ENCODE measurements at places on chromosomes 5 and 9. TPM values are rescaled to one million over a fixed set of nuclear protein-coding genes. Genes with fewer than 3 reads are reported as not detected.

DNA sequence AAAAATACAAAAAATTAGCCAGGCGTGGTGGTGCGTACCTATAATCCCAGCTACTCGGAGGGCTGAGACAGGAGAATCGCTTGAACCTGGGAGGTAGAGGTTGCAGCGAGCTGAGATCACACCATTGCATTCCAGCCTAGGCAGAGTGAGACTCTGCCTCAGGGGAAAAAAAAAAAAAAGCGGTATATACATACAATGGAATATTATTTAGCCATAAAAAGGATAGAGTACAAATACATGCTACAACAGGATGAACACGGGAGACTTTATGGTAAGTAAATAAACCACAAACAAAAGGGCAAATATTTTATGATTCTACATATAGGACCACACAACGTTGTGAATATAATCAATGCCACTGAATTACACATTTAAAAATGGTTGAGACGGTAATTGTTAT lies 5.2 kb downstream of the UBTD2 start:
- DNase-seq = no peak

The LMX1B gene
- polyA plus RNA-seq = 0.04 TPM

DNA sequence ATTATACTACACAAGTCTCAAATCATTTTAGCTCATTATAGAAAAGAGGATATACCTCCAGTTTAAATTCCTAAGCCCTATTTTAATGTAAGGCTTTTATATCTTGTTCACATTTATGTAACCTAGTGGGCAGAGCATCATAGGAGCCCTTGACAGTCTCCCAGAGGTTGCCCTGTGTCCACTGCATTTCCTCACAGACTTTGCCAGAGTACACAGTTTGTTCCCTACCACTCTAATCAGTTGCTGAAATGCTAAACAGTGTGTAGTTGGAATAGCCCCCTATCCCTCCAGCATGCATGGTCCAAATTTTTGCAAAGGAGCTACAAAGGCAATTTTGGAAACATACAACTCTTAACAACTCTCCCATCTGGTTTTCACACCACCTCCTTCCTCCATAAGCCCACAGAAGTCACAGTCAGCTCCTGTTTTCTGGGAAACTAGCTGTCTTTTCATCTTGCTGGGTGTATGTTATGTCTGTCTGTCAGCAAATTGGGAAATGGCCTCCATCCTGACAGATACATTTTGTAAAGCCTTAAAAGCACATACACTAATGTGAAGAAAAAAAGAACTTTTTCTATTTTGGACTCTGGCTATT lies 212.2 kb downstream of the DENND1A start:
- no peak for DNase-seq

The SPATA31D4 gene
- not detected for polyA plus RNA-seq

- no peak for DNase-seq
These were observed 354.5 kb upstream of the IZUMO3 start for GRCh38 chr9:24900179-24900578.
